ENCODE measurements at places on chromosomes 16 and 17. TPM values are rescaled to one million over a fixed set of nuclear protein-coding genes. Genes with fewer than 3 reads are reported as not detected.

ZMYND15 gene
- total RNA-seq = 0.30 TPM

RND2 gene
- total RNA-seq = 0.65 TPM

TPPP3 gene
- total RNA-seq = 0.10 TPM

SOX8 gene
- not detected for total RNA-seq

SUMO2 gene
- total RNA-seq = 151 TPM

PPP1R27 gene
- not detected for total RNA-seq

MYLK3 gene
- total RNA-seq = not detected

COTL1 gene
- total RNA-seq = 100 TPM

EPX gene
- total RNA-seq = not detected

HBA1 gene
- not detected for total RNA-seq

RRN3 gene
- total RNA-seq = 58.2 TPM

C17orf67 gene
- 0.30 TPM for total RNA-seq

MAPT gene
- under 0.01 TPM for total RNA-seq

KRTAP16-1 gene
- not detected for total RNA-seq

NLRC5 gene
- 6.6 TPM for total RNA-seq

CCL1 gene
- total RNA-seq = not detected
